ENCODE measurements at places on chromosomes 3 and 15.
A peak's percentile ranks its signal among the peaks of the same experiment; 100 is the strongest.

DNA sequence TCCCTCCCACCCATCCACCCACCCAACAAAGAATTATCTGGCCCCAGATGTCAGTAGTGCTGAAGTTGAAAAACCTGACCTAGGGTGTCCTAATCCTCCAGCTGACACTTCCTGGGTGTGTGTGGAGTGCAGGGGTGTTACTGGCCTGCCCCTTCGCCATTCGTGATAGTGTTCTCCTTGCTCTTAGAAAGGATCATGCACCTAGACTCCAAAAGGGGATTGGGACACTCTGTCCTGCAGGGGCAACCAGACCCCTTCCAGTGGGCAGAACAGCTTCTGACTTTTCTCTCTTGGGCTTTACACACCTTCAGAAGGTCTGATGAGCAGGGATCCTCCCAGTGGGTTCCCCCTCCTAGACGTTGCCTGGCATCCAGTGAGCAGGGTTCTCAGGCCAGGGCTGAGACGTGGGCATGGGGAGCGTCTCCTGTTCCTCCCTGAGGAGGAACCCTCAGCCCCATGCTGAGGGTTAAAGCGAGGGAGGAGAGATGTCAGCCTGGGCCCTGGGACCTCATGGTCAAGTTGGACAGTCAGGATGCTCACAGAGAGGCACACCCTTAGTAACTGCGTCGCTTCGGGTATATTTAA is 75.0 kb downstream of the AAGAB start:
- DNase-seq, result no peak

DNA sequence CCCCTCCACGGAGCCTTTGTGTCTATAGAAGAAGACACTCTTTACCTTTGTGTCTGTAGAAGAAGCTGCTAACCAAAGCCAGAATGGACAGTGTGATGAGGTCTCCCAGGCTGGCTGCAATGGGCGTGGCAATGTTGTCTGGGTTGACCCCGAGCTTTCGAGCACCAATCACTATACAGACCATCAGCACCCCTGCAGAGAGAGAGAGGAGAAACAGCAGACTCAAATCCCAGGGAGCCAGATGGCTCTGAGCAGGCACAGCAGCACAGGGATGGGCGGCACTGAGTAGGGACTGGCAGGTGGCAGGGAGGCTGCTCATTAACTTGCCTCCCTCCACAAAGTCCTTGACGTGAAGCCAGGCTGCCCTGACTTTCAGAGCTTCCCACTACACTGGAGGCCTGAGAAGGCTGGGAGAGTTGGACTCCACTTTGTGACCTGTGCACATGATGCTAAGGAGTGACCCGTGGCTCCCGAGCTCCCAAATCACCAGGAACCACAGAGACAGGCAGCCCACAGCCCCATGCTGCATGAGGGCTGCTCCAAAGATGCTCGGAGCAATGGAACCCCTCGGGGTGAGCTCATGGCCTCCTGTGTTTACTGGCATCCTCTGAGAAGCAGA is 53.9 kb downstream of the ROPN1B start:
- no peak for DNase-seq

DNA sequence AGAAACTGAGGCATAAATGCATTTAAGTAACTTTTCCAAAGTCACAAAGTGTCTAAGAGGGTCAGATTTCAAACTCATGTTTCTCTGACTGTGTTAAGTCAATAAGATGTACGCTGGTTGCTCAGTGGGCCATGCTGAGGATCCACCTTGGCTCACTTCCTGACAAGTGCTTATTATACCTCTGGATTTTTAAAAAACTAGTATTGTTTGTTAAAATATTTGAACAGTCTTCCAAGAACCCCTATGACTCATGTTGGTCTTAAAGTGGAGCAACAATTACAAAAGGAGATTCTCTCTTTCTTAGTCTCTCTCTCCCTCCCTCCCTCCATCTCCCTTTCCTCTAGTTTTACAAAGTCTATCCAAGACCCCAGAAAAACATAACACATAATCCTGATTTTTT is 1050.2 kb downstream of the AGBL1 start:
- no peak for DNase-seq

- DNase-seq, result no peak
These were observed 86.0 kb upstream of the ALDH1L1 start for GRCh38 chr3:126266291-126266840.

DNA sequence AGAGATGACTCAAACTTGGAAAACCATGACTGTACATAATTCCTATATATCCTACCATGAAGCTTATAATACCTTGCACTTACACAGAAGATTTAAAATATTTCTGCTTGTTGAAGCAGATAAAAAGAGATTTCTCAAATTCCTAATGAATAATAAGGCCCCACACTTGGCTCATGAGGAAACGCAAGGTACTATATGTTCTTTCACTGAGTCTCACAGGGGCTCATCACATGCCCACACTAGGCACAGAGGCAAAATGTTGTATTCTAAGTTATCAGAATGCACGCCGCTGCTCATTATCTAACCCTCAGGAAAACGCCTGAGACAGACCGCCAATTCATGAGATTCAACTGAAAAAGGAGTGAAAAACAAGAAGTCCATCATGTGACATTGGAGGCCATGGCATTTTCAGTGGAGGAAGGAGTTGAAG is 5.6 kb downstream of the MYO1E start:
- peak; percentile 44 for DNase-seq

GRCh38 chr15:77569729-77570125 is 63.0 kb downstream of the LINGO1 start:
- no peak for DNase-seq

Measured in CD14-positive monocyte (primary cell).